ENCODE measurements at places on chromosomes 13 and 19.
A peak's percentile ranks its signal among the peaks of the same experiment; 100 is the strongest.

DNA sequence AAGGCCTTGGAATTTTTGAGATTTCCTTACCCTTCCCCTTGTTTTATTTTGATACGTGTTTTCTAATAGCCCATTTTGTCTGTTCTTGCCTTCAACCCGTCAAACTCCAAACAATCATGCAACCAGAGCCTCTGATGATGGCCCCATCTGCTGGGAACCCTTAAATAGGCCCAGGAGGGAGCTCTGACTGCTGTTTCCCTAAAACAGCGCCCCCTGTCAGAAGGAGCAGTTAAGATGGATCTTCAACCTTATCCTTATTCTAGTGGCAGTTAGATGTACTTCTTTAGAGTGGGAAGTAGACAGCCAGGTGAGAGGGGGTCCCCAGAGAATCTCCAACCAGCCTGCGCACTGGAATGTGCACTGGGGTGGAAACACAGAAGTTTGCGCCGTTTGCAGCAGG lies 1031.0 kb upstream of the PCDH9 start:
- DNase-seq = no peak

GRCh38 chr13:51523082-51523518 lies 61.2 kb upstream of the WDFY2 start:
- DNase-seq = peak; percentile 72

DNA sequence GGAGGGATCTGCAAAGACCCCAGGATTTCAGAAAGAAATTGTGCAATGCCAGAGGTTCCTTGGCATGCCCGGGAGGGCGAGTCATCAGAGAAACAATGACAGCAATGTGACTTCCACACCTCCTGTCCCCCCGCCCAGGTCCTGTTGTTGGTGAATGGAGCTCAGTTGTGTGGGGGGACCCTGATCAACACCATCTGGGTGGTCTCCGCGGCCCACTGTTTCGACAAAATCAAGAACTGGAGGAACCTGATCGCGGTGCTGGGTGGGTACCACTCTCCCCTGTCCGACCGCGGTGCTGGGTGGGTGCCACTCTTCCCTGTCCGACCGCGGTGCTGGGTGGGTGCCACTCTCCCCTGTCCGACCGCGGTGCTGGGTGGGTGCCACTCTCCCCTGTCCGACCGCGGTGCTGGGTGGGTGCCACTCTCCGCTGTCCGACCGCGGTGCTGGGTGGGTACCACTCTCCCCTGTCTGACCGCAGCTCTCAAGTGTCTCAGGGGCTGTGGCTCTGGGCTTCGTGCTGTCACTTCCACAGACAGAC lies 5.2 kb upstream of the F10 start:
- DNase-seq = no peak

DNA sequence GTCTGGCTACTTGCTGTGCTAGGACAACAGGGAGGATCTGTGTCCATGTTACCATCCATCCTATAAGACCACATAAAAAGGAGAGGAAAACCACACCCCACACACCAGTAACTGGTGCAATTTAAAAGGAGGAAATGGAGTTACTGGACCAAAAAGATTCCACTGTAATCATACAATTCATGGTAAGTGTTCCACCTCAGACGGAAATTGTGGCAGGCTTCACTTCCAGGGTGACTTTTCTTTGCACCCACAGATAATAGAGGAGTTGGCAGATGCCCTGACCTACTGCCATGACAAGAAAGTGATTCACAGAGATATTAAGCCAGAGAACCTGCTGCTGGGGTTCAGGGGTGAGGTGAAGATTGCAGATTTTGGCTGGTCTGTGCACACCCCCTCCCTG lies 2.4 kb downstream of the AURKC start:
- DNase-seq = no peak

DNA sequence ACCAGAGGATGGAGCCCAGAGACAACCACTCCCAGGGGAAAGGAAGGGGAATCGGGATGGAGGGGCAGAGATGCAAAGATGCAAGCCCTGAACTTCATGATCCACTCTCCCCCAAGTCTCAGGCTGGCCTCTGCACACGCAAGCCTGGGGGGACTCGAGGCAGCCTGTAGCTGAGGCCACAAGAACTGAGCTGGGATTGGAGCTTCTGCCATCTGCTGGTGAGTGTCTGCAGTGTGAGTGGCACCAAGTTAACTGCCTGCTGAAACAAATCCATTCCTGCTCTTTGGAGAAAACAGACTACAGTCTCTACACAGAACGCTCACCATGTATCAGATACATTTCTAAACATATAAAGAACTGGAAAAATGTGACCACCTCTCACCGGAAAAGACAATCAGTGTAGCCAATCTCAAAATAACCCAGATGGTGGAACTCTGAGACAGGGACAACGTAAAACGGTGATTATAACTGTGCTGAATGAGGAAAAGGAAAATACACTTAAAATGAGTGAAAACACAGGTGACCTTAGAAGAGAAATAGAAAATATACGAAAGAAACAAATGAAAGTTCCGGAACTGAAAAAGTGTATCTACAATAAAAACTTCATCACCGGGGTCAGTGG lies 62.1 kb downstream of the KLF2 start:
- DNase-seq = peak; percentile 71

- DNase-seq = no peak
These were observed 353.4 kb downstream of the OLFM4 start for GRCh38 chr13:53382008-53382407.

DNA sequence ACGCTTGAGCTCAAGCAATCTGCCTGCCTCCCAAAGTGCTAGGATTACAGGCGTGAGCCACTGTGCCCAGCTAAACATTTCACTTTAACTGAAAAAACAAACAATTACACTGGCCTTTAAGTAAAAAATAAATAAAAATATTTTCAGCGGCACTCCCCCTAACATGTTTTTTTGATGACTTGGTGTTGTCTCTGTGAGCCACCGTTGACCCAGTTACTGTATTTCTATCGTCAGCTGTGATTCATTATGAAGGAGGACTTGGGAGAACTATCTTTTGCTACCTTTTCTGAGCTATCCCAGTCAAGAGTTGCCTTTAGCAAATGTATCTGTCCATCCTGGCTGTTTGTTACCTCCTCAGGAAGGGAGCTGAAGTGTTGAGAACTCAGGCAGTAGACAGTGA lies 18.5 kb upstream of the C19orf33 start:
- no peak for DNase-seq

DNA sequence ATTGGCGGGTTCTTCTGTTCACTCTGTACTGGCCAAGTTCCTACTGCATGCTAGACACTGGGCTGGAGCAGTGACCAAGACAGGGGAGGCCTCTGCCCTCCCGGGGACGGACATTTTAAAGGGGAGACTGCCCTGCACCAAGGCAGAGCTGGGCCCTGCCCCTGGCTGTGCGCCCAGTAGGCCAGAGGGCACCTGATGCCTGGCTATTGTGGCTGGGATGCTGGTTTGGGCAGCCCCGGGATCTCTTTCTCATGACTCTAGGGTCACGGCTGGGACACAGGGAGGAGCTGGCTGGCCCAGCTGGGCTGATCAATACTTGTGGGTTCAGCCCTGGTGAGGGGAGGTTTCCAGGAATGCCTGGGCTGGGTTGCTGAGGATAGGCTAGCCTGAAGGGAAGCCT lies 17.7 kb downstream of the LIPE start:
- no peak for DNase-seq

DNA sequence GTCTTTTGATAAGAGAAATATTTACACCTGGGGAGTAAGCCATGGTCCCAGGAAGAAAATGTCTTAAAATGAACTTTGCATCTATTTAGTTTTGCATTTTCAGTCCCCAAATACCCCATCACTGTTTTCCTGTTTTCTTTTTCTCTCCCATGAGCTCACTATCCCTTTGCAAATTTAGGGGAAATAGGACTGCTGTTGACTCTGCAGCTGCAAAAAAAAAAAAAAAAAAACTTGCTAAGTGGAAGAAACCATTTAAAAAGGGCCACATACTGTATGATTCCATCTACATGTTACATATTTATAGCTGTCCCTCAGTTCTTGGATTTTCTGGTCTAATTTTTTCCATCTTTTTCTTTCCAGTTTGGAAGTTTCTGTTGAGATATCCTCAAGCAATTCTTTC lies 98.2 kb upstream of the SERP2 start:
- no peak for DNase-seq

- DNase-seq = no peak
These were observed 420.3 kb upstream of the PCDH9 start for GRCh38 chr13:67650471-67650870.

DNA sequence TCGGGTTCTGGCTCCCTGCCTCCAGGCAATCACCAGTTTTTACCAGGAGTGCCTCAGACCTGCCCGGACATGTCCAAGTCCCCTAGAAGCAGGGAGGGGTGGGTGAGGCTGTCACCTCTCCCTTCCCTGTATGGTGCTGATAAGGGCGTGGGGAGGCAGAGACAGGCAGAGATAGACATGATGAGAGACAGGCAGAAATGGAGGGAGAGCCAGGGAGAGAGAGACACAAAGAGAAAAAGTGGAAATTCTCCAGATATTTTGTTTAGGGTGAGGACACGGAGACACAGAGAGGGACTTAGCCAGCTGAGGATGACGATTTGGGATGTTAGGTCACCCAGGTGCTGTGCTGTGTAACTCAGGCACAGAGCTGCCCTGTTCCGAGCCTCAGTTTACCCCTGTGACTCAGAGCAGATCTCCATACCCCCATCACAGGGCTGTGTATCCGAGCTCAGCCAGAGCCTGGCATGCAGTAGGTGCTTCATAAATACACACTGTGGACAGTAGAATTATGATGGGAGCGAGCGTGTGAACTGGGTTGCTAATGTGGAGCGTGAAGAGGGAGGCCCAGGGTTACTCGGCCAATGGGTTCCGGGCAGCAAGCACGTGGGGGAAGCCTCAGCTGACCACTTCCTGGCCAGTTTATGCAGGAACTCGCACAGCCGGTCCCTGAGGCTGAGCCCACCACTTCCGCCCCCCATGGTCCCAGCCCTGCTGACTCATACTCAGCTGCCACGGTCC lies 11.9 kb upstream of the GDF15 start:
- peak; percentile 83 for DNase-seq

- no peak for DNase-seq
These were observed 48.7 kb upstream of the ZNF835 start for GRCh38 chr19:56720281-56720680.

GRCh38 chr13:68439817-68440216 lies 1209.7 kb upstream of the PCDH9 start:
- no peak for DNase-seq

GRCh38 chr19:46755853-46756543 lies 9.7 kb upstream of the STRN4 start:
- no peak for DNase-seq

GRCh38 chr13:28505543-28506135 lies 10.7 kb upstream of the FLT1 start:
- DNase-seq = no peak

DNA sequence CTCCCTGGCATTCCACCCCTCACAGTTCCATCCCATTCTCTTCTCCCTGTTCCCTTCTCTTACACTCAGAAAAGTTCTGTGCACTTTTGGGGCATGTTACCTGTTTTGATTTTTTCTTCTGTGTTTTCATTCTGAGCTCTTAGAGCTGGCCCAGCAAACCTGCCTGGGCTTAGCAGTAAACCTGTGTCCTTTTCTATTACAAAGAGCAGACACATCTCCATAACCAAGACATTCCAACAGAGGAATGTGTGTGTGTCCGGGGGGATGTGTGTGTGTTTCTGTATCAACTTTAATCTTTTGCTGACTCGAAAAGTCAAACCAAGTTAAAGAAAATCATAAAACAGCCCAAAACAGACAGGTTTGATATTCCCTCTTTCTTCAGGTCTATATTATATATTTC lies 49.1 kb upstream of the SOX21 start:
- no peak for DNase-seq

GRCh38 chr19:30090476-30090875 lies 148.4 kb downstream of the URI1 start:
- no peak for DNase-seq

GRCh38 chr19:30743011-30743410 lies 370.8 kb downstream of the ZNF536 start:
- DNase-seq = no peak

- no peak for DNase-seq
These were observed 90.0 kb downstream of the OXGR1 start for GRCh38 chr13:96904232-96904631.

DNA sequence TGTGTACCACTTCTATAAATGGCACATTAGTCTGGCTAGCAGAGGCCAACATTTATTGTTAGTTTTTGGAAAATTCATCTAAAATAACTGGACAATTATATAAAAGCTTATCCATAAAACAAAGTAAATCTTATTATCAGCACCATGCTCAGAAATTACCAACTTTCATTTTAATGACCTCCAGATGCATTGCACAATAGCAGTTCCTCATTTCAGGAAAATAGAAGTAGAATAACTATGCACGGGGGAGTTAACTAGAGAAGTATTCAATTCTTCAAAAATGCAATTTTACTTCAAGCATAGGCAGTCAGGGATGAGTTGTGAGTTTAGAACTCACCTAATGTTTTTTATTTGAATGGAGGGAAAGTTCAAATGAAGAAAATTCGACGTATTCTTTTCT lies 1023.5 kb downstream of the PCDH17 start:
- DNase-seq = no peak

DNA sequence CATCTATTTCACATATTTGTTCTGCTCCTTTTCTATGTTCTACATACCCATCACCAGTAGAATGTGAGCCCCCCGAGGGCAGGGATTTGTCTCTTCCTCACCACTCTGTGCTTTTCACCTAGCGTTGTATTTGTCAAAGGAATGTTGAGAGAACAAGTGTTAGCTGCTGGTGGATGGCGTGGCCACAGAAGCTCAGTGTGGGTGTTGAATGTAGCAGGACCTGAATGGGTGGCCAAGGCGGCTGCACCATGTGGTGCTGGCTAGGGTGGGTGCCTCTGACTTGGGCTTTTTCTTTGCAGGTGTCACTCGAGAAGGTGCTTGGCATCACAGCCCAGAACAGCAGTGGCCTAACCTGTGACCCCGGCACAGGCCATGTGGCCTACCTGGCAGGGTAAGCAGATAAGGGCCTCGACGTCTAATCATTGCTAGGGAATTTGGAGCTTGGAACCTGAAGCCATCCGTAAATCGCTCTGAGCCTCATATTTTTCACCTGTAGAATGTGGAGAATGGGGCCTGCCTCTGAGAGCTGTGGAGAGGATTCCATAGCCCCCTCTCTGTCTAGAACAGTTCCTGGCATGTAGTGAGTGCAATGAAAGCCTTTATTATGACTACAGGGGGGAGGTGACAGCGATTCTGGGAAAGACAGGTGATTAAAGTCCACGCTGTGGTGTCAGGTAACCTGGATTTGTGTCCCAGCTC lies 3.9 kb downstream of the WDR62 start:
- DNase-seq = no peak

DNA sequence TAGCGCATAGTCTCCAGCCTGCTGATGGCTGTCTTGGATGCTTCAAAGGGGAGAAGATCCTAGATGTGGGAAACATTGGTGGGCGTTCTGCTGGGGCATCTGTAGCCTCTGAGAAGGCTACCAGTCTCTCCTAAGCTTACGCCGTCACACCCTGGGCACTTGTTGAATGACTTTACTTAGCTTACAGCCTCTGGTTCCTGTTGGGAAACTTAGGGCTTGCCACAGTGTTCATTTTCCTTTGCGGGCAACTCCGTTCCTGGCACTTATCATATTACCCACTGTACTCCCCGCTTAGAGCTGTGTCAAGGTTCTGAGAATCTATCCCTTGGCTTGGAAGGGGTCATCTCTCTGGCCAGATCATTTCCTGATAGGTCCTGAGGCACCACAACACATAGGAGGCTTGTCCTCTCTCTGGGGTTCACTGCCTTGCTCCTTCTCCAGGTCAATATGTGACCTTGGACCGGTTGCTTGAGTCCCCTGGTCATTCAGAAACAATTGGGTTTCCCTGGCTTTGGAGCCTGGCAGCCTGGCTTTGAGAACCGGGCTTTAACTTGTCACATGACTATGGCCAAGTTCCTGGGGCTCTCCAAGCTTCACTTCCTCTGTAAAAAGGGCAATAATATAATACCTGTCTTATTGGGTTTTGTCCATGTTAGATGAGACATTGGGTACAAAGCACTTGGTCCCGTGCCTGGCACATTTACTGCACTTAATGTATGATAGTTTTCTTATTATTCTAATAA lies 20.5 kb upstream of the ALOX5AP start:
- DNase-seq = no peak
